T follicular helper cell (primary cell): ENCODE measurements at places on chromosomes 13 and 19.

- DNase-seq: no peak
These were observed 214.8 kb downstream of the COG6 start for GRCh38 chr13:39870197-39870747.

GRCh38 chr19:15874821-15875474 is 22.9 kb downstream of the CYP4F2 start:
- DNase-seq: no peak

- DNase-seq: no peak
These were observed 2363.8 kb downstream of the PCDH9 start for GRCh38 chr13:64866331-64866730.

- no peak for DNase-seq
These were observed 16.8 kb downstream of the SPART start for GRCh38 chr13:36329361-36329760.

DNA sequence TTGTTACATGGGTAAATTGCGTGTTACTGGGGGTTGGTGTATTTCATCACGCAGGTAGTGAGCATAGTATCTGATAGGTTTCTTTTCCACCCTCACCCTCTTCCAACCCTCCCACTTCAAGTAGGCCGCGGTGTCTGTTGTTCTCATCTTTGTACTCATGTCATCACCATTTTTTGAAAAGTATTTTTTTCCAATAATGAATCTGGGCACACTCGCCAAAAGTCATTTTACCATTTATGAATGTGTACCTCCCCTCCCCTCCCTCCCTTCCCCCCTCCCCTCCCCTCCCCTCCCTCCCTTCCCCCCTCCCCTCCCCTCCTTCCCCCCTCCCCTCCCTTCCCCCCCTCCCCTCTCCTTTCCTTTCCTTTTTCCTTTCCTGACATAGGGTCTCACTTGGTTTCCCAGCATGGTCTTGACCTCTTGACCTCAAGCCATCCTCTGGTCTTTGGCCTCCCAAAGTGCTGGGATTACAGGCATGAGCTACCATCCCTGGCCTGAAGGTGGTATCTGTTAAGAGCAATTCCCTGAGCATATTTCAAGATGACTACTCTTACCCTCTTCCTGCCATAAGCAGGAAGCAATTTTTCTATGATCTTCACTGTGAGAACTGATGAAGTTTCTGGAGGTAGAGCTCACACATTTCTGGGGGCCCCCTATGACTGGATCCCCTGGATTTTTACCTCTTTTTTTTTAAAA is 15.7 kb downstream of the ZNF627 start:
- DNase-seq: no peak

DNA sequence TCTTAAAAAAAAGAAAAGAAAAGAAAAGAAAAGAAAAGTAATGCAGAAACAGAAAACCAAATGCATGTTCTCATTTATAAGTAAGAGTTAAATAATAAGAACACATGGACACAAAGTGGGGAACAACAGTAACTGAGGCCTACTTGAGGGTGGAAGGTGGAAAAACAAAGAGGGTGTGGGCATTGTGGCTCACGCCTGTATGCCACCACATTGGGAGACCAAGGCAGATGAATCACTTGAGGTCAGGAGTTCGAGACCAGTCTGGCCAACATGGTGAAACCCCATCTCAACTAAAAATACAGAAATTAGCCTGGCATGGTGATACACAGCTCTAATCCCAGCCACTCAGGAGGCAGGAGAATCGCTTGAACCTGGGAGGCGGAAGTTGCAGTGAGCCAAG is 8.1 kb downstream of the ZNF708 start:
- no peak for DNase-seq

GRCh38 chr13:108961542-108962125 is 332.2 kb downstream of the MYO16 start:
- DNase-seq: no peak

DNA sequence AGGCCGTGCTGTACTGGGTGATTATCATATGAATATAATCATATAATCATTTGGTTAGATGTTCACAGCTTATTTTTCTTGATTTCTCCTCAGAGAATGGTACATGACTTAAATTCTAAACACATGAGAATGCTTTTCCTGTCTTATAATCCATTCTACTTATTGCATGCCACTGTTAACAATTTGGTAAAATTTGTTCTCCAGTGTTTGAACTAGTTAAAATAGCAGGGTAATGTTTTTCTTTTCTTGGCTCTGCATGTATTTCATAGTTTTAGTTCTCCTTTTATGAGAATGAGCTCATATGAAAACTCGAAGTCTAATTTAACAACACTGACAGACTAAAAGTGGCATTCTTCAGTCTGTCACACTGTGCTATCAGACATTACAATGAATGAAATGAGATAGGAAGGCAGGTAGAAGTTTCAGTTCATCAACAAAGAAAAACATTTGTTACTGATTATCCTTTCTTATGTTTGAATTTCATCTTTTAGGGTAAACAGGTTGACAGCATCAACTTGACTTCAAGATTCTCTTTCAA is 10.2 kb downstream of the SPRYD7 start:
- DNase-seq: no peak

GRCh38 chr19:18044825-18045304 is 36.9 kb downstream of the ARRDC2 start:
- DNase-seq: peak; percentile 62

DNA sequence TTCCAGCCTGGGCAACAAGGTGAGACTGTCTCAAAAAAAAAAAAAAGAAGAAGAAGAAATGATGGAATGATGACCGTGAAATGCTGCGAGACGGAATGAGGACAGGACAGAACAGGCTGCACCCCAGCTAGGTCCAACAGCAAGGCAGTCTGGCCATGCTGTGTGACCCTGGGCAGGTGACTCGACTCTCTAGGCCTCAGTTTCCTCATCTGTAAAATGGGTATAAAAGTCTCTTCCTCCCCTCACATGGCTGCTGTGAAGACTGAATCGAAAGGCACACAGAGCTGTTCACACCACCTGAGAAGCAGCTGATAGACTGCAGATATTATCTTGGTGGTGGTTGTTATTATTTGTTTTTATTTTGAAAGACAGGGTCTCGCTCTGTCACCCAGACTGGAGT is 22.3 kb downstream of the PTPRS start:
- DNase-seq: no peak

- no peak for DNase-seq
These were observed 61.6 kb upstream of the SERTM1 start for GRCh38 chr13:36612230-36612629.

- peak; percentile 31 for DNase-seq
These were observed 25.8 kb upstream of the MAP3K10 start for GRCh38 chr19:40165362-40165937.

DNA sequence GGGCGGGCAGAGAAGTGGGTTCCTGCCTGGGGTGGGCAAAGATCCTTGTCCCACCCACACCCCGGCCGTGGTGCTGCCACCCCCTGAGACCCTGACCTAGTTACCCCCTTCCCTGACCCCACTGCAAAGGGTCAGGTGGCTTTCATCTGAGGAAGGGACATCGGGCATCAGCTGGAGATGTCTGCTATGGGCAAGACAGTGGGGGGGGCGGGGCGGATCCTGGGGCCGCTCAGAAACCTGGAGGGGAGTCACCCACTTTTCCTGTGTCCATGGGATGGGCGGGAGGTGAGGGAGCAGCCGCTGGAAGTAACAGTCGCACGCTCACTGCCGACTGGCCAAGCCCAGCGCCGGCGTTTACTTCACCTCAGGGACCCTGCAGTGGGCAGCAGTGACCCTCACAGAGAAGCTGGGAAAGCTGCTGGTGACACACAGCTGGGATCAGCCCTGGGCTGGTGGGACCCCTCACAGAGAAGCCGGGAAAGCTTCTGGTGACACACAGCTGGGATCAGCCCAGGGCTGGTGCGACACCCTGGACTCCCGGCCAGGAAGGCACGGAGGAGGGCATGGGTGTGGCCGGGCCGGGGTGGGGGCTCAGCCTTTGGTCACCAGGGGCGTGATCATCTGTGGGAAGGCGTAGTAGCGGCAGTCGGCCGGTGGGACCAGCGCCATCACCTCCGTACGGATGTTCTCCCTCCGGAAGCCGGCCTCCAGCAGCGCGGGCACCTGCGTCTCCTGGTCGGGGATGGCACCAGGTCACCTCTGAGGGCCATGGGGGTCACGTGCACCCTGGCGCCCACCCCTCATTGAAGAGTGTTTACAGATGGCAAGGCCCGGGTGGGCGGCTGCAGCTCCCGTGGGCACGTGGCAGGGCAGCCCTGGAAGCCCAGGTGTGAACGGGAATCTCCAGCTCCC is 4.3 kb downstream of the GAMT start:
- no peak for DNase-seq

DNA sequence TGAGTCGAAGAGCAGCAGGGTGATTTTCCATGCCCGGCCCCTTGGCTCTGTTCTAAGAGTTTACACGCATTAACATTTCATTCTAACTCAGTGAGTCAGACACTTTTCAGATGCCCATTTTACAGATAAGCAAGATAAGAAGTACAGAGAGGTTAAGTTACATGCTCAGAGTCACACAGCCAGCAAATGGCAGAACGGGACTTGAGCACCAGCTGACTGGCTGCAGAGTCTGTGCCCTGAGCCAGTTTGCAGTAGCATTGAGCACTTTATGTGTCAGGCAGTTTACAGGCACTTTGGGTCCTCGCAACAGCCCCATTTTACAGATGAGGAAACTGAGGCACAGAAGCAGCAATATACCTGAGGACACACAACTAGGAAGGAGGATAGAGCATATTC is 19.0 kb downstream of the CCDC8 start:
- DNase-seq: no peak

GRCh38 chr13:111537115-111537728 is 216.8 kb downstream of the TEX29 start:
- DNase-seq: no peak

DNA sequence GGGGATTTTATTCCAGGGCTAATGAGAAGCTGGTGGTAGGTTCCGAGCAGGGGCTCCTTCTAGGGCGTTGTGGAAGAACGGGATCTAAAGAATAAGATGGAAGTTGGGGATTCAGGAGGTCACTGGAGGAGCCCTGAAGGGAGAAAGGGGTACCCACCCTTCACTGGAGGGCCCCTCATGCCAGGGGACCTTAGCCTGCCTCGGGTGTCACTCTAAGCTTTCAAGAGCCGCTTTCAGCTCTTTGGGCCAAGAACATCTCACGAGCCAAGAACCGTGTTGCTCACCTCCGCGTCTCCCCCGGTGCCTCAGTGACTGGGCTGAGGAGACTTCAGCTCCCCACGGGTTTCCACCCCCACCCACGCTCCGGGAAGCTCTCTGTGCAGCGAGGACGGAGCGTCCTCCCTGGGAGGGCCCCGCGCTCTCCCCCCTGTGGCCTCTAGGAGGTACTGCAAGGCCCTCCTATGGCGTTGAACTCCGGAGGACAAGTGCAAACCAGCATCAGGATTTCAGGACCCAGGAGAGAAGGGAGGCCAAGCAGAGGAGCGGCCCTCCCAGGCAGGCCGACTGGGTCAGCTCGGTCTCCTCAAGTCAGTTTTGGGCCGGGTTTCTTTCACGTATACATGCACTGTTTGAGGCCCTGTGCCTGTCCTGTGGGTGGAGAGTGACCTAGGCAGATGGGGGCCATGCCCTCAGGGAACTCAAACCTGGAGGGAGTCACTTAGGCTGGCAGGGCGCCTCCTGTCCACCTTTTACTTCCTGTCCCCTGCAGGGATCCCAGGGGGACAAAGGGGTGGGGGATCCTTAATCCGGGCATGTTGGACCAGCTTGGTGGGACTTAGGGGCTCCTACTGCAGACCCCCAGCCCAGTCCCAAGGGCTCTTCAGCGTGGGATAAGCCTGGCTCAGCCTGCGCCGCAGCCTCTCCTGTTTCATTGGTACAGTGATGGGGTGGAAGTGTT is 5.1 kb upstream of the KRTDAP start:
- peak; percentile 39 for DNase-seq

GRCh38 chr13:59413126-59413525 is 750.6 kb downstream of the DIAPH3 start:
- no peak for DNase-seq

- DNase-seq: peak; percentile 25
These were observed 14.8 kb downstream of the OPA3 start for GRCh38 chr19:45569619-45570421.

DNA sequence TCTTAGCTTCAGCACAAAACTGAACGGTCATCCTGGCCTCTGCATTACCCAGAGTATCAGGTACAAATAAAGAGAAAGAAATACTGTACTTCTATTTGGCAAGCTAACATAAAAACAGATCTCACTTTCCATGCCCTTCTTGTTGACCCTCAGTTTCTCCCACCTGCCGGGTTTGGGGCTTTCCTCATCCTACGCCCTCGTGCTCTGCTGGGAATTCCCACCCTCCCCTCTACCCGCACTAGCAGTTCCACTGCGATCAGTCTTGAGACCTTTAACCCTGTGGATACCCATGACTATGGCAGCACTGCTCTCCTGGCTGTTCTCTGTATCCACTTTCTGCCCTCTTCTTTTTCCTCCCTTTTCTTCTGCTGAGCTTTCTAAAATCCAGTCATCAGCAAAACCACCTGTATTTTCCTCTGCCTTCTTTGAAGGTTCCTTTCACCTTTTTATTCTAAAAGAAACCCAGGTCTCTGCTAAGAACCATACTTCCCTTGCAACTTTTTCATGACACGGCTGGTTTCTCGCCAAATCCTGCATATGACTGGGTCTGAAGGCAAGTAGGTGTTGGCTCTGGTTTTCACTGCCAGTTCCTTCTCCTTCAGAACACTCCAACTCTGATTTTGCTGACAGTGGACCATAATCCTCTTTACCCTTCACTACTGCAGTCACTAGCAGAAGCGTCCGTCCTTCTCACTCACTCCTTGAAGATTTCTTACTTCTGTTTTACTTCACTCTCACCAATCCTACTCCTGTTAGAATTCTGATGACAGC is 99.4 kb downstream of the MIPEP start:
- no peak for DNase-seq

GRCh38 chr13:51494156-51494555 is 41.3 kb upstream of the INTS6 start:
- DNase-seq: no peak

- no peak for DNase-seq
These were observed 93.9 kb downstream of the STARD13 start for GRCh38 chr13:33191425-33192210.

DNA sequence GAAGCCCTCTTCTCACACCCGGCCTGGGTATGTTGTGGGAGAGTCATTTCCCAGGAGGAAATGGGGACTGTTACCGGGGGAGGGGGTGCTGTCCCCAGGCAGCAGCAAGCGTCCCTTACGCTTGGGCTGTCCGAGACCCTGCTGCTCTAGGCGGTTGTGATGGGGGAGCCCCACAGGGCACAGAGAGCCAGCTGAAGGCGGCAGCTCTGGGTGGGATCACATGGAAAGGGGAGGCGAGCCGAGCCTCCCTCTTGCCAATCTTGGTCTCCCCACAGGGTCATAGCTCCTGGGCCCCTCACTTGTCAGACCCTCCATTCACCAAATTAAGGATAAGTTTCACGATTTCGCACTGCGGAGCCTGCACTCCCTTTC is 22.0 kb downstream of the EPN1 start:
- no peak for DNase-seq

DNA sequence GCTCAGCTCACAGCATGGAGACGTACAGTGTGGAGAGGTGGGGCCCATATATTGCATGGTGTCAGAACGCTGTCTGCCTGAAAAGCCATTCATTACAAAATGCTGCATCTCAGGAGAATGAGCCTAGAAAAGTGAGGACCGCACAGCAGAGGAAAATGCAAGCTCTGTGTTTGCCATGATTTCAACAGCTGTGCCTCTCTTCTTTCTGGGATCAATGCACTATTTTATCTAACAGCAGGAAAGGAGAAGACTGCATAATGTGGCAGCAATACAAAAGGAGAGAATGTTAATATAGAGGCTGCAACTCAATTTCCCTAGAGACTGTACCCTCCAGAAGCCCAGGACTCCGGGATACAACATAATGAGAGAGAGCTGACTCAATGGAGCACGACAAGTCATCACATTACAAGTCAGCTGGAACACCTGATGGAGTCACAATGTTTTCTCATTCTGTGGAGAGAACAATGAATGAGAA is 368.0 kb downstream of the FGF14 start:
- DNase-seq: no peak
